Thoracic aorta (tissue), 2 donors: ENCODE measurements at places on chromosomes 16 and 17. TPM values are rescaled to one million over a fixed set of nuclear protein-coding genes. Genes with fewer than 3 reads are reported as not detected.

- DNase-seq, result no peak
Measured at GRCh38 chr17:65977041-65977440, 214.9 kb downstream of the CEP112 start.

DNA sequence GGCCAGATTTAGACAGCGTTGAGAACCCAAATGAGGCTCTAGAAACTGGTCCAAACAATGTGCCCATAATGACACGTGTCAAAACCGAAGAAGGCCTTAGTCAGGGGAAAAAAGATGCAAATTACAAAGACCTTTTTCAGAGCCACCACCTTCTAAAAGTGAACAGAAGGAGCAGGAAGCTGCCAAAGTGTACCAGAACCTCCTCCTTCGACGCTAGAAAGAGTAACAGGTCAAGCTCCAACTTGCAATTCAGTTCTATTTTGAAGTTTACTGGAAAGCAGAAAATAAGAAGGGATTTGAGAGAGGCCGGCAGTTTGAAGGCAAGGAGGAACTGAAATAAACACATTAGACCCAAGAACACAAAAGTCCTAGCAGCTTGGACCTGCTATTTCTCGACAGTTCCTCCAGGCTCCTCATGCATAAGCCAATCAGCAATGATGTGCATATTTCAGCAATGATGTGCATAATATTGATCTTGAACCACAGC is 61.8 kb downstream of the XYLT1 start:
- no peak for DNase-seq

DNA sequence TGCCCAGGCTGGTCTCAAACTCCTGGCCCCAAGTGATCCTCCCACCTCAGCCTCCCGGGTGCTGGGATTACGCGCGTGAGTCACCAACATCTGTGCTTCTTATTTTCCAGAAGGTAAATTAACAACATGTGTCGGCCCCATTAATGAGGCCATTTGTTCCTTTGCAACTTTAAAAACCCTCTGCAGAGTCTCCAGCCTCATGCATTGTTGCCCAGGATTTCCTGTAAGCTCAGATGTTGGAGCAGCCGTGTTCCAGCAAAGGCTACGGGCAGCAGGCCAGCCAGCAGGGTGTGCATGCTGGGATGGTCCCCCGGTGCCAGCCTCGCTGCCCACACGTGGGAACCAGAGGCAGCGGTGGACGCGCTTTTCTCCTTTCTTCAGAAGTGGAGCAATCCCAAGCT is 19.1 kb upstream of the HEXD start:
- DNase-seq, result no peak

DNA sequence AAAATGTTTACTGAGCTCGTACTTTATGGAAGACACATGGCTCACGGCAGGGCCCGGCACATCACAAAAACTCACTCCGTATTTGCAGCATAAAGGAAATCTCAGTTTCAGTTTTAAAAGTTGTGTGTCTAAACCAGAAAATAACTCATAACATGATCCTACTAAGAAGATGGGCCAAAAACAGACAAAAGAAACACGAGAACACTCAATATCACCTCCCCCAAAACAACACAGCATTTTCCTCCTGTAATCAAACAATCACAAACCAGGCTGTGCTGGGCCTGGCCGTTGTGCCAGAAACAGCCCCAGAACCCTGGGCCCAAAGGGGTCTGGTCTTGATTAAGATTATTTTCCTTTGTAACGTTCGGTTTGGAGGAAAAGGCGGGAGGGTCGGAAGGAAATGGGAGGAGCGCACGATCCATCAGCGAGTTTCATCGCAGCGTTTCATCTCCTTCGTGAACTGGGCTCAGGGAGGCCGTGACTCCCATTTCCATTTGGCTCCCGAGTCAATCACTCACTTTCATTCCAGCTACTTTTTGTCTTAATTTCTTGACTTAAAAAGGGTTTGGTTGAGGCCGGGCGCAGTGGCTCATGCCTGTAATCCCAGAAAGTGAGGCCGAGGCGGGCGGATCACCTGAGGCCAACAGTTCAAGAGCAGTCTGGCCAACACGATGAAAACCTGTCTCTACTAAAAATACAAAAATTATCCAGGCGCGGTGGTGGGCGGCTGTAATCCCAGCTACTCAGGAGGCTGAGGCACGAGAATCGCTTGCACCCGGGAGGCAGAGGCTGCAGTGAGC is 61.4 kb downstream of the NXN start:
- no peak for DNase-seq

The CDH11 gene
- 354 TPM for total RNA-seq

- no peak for DNase-seq
Measured at GRCh38 chr17:46795379-46795952, 23.0 kb downstream of the WNT3 start.
